CD4-positive, alpha-beta T cell treated with Interleukin-6 for 4 hours (primary cell): ENCODE measurements at places on chromosomes 3 and 15.

DNA sequence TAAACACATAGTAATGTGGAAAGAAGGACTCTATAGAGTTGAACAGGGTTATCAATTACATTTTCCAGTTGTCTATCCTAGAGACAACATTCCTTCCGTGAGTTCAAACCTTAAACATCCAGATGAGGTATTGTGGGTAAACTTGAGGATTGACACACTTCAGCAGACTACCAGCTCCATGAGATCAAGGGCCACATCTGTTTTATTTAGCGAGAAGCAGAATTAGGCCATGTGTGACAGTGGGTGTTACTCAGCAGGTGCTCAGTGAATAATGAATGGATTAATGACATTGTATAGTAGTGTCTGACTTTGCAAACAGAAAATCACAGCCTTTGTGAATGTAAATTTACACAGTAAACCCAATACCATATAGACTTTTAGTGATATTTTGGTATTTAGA is 941.1 kb upstream of the CFAP20DC start:
- DNase-seq: no peak

GRCh38 chr15:78148392-78149067 is 632 bp upstream of the IDH3A start:
- DNase-seq: no peak

DNA sequence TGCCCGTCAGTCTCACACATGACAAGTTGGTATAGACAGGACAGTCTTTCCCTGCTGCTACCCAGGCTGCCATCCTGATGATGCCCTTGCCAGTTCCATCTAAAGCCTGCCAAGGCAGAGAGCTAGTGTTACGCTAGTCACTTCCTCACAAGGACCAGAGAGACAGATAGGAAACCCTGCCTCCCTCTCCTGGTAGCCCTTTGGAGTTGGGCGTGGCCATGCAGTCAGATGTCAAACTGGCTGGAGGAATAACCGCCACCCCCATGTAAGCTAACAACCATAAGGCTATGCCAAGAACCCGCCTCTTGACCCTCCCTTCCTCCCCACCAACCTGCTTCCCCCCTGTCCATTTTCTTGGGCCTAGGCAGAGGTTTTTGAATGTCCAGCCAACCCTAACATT is 2.8 kb downstream of the TMEM115 start:
- no peak for DNase-seq

DNA sequence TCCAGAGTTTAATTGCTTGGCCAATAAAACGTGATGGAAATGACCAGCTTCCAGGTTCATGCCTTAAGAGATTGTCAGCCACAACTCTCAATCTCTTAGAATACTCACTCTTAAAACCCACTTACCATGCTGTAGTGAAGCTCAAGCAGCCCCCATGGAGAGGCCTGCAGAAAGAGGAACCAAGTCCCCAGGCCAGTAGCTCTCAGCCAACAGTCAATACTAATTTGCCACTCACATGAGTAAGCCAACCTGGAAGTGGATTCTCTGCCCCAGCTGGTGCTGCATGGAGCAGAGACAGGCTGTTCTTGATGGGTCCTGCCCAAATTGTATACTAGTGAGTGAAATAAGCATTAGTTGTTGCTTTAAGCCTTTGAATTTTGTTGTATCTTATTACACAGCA is 155.9 kb downstream of the OXSM start:
- DNase-seq: no peak

DNA sequence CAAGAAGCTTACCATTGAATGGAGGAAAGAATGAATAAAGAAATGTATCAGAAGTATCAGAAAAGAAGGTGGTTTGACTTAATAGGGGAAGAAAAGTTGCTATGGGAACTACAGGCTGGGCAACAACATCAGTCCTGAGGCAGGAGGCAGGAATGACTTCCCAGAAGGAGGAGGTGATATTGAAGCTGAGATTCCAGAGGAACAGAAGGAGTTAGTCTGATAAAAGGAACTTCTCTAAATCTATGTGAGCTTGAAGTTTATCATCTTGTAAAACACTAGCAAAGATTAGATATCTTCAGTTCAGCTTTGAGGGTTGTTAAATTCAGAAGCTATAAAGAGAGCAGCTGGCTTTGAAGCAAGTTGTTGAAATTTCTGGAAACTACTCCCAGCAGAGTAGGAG is 213.3 kb upstream of the THRB start:
- DNase-seq: no peak

DNA sequence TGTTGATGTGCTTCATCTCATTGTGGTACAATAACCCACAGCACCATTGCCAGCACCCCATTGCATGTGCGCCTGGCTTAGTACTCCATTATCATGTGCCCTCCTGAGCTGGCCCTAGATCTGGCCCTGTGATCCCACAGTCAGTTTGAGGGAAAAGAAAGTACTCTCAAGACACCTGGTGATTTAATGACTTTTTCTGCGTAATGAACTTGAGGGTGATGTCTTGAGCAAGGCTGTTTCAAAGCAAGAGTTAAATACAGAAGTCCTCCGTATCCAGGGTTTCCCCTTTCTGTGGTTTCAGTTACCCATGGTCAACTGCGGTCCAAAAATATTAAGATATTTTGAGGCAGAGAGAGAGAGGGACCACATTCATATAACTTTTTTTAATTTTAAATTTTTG is 16.3 kb downstream of the C3orf20 start:
- DNase-seq: no peak

DNA sequence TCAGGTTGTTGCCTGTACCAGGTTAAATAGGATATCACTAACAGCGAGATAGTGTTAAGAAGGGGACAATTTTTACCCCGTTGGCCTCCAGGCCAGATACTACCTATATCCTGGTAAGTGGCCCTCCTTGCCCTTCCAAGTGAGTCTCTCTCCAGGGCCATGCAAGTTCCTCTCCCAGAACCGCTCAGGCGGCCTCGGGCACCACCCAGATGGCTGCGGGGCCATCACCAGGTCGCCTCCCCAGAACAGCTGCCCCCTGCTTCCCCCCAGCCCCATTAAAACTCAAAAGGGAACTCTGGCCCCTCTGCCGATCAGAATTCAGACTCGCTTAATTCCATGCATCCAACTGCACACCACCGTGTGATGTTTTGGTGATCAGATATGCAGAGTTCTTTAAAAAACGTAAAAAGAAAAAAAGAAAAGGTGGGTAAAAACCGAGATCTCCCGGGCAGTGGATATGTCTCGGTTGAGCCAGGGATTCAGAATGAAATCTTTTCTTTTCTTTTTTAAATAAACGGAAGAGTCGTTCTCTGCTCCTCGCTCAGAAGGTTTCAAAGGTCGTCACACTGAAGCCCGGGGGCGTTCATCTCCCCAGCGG is 1.9 kb upstream of the TRIM71 start:
- DNase-seq: no peak

DNA sequence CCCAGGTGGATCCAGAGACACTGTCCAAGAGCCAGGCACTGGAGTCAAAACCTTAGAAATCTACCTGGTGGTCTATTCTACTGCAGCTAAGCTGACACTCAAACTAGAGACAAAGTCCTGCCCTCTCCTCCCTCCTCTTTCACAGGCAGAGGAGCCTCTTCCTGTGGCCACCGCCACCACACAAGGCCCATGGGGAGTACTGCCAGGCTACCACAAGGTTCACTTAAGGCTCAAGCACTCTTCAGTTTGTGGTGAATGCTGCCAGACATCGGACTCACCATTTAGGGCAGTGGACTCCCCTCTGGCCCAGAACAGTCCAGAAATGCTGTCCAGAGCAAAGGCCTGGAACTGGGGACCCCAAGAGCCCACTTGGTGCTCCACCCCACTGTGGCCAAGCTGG is 160.9 kb downstream of the ADAMTS17 start:
- DNase-seq: no peak

DNA sequence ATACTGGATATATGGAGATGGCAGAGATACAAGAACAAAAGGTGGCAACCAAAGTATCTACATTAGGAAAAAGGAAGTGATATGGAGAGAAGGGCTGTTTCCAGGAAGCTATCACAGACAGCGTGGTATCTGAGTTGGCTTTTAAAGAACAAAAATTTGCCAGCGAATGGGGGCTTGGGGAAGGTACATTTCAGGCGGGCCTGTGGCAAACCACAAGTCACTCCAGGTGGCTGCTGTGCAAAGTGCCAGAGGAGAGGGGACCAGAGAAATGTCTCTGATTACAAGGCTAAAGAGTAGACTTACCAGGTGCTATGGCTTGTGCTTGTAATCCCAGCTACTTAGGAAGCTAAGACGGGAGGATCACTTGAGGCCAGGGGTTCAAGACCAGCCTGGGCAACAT is 91.1 kb downstream of the MSL2 start:
- DNase-seq: no peak

DNA sequence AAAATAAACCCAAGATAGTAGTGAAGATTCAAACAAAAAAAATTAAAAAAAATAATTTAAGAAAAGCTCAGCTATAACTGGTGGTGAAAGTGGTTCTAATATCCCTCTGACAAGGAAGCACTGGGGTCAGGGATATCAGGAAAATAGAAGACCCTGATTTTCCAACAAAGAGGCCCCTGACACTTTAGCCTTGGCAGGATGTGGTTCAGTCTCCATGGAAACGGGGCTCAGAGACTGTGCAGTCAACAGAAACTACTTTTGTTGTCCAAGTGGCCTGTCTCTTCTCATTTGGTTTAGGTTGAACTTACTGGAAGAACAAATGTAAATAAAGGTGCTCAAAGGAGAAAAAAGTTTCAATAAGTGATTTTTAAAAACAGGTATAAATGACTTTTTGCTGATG is 27.2 kb downstream of the INTS14 start:
- peak; percentile 56 for DNase-seq

DNA sequence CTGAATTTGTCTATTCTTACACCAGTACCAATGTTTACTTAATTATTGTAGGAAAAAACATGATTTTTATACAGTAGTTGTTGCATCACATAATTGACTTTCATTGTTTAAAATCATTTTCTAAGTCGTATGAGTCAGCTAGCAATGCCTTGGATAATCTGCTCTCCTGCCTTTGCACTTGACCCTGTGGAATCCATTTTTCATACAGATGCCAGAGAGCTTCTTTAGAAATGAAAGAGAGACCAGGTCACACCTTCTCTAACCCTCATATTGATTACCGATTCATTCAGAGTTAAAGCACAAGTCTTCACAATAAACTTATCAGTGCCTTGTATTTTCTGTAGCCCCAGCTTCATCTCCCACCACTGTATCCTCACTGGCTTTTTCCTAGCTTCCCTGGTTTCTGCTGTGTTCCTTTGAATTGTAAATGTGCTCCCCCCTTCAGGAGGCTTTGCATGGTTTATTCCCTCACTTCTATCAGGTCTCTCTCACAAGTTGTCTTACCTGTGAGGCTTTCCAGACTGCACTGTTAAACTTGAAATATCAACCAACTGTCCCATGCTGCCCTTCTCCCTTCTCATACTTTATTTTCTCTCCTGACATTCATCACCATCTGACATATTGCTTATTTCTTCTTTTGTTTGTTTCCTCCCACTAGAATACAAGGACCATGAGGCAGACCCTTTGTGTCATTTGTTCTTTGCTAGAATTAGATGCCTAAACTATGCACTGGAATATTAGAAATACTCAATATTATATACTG is 662.0 kb upstream of the GBE1 start:
- DNase-seq: no peak

DNA sequence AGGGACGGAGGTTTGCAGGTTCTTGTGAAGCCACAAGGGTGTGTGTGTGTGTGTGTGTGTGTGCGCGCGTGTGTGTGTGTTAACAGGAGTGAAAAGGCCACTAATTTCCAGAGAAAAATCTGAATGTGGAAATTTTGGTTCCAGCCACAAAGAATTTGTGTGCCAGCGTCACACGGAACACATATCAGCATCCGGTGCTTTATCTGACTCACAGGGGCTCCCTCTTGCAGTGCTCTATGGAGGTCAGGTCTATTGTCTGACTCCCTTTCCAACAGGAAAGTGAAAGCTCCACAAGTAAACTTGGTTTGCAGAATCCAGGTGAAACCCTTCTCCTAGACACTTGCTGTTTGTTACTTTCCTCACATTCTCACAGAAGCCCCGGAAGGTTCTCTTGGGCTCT is 6.2 kb downstream of the CLDN11 start:
- DNase-seq: no peak

DNA sequence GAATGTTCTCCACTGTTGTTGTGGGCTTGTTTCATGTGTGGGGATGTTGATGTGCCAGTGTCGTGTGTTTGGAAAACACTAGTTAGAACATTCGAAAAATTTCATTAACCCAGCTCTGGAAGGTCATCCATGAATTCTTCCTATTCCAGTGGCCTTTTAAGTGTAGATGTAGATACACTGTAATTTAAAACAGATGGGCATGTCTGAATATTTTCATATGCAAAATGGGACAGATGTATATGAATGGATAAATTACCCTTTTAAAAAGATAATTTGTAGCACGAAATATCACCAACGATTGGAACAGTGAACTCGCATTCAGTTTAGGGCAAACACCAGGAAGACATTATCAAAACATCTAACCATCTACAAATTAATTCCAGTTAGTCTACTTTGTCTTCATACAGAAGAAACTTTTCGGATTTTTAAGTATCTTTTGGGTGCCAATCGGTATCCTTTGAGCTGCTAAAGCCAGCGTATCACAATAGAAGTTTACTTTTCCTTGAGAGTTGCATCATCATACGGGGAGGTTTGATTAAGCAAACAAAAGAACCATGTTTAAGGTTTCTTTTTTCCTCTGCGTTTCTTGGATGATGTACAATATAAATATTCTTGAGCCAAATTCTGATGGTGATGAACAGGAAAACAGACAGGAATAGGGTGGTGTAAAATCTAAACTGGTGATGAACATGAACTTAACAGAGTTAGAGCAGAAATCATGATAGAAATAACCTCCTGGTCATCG is 528.1 kb downstream of the FOXP1 start:
- DNase-seq: no peak

DNA sequence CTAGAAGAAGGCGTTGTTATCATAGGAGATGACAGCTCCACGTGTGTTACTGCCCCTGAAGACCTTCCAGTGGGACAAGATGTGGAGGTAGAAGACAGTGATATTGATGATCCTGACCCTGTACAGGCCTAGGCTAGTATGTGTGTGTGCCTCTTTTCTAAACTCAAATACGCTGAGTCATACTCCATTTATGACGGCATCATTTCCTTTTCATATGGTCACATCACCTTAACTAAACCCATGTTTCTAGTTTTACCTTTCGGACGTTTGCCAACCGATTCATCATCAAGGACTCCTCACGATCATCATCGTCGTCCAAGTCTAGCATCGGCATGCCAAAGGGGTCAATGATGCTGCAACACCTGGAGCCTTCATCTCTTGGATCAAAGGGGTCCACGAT is 149.0 kb downstream of the CBLB start:
- DNase-seq: no peak

DNA sequence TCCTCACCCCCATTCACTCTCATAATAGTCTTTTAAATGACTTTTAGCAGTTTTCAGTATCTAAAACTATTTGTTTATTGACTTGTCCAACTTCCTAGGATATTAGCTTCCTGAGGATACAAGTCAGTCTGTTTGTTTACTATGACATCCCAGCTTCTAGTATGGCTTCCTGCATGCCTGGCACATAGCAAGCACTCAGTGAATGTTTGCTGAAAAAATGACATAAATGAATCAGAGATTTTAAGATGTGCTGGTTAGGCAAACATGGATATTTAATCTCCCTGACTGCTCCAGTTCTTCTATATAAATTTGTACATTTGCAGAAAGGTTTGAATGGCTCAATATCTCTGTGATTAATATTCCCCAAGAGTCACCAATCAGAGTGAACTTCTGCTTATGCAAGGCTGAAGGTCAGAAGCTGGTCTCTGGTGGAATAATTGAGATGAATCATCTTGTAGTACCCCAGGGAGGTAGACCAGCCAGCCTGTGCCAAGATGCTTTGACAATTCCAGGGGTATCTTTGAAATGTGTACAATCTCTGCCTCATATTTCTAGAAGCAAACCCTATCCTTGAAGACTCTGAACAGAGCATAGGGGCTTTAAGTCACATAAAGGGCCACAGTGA is 219.0 kb upstream of the LMCD1 start:
- DNase-seq: no peak

- DNase-seq: no peak
Measured at GRCh38 chr3:78153973-78154372, 1114.1 kb downstream of the ROBO2 start.
